ENCODE measurements at places on chromosomes 7 and 10.

DNA sequence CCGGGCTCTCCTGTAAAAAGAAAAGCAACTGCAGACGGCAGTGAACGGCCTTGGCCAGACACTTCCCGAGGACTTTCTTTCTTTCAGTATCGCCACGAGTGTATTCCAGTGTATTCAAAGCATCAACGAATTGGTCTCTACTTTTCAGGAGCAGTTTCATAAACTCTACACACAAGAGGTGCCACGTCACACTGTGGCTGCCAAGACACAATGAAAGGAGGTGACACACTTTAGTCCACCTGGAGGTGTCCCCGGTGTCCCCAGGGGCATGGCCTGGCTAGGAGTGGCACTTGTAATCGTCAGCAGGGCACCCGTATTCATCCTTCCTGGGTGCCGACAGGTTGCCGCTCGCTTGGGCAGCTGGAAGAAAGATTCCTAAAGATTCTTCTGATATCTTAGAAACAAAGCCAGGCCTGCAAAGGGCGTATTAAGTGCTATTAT is 5.0 kb downstream of the TNS3 start:
- DNase-seq = no peak

DNA sequence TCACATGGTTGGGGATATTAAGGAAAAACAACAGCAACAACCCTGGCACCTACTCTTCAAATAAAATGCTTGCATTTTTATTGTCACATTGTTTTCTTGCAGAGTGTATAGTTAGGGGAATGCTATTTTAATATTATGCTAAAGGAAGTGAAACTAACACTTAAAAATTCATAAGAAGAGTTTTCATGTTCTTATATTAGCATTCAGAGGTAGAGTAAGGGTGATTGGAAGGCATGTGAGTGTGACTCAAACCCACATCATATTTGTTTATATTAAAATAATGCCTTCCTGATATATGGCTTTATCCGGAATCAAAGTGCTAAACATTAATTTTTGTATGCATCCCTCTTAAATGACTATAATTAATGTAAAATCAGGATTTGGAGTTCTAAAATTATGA is 59.8 kb upstream of the TES start:
- no peak for DNase-seq

GRCh38 chr7:32879460-32879859 is 12.1 kb downstream of the KBTBD2 start:
- DNase-seq = no peak

DNA sequence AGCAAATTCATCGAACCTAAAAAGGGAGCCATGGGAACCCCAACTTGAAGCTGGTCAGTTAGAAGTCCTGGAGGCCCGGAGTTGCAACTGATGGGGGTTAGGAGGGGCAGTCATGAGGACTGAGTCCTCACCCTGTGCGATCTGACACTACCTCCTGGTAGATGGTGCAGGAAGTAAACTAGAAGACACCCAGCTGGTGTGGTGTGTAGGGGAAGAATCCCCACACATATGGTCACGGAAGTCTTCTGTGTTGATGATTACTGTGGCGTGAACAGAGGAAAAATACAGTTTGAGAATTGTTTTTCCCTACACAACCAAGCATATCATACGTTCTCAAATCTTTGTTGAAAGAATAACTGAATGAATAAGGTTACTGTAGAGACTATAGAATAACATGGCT is 164.6 kb upstream of the KCTD7 start:
- DNase-seq = no peak

DNA sequence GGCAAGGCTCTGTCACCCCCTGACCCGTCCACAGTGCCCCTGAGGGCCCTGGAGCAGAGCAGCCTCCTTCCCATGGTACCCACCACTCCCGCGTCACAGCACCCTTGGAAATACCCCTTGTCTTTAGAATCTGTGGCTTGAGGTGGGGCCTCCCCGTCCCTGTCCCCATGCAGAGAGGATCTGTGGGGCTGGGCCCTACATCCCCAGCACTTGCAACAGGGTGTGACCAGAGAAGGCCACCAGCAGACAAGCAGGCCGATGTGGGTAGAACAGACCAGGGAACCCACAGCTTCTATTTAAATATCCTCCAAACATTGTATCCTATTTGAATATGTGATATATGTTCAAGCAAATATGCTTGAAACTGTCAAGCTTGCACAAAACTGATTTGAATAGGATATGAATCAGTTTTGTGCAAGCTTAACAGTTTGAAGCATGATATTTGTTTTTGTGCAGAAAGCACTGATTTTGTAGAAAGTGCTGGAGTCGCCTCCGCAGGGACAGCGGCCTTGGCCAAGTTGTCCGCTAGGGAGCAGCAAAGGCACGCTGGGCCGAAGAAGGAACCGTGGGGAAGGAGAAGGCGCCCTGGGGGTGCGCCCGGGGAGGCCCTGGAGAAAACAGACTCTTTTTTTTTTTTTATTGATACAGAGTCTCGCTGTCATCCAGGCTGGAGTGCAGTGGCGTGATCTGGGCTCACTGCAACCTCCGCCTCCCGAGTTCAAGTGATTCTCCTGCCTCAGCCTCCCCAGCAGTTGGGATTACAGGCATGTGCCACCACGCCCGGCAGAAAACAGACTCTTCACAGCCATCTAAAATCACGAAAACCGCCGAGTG is 2.2 kb downstream of the CFAP46 start:
- DNase-seq = no peak

Data from activated CD8-positive, alpha-beta memory T cell treated with anti-CD3 and anti-CD28 coated beads for 48 hours (primary cell).